ENCODE measurements at places on chromosomes 2 and 18. TPM values are rescaled to one million over a fixed set of nuclear protein-coding genes. Genes with fewer than 3 reads are reported as not detected.

DNA sequence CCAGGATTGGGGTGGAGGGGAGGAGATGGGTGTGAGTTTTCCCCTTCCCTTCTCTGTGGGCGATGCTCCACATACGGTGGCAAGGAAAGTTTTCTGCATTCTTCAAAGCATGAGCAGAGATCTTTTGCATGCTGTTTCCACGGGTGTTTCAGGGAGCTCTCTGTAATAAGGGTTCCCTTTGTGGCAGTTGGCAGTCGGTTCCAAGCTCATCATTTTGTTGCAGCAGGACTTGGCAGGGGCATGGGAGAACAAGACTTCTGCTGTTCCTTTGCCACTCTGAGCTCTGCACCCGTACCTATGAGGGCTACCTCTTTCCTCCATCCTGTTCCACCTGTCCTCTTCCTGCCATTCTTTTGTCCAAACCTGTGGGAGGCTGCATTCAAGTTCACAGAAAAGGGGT lies 71.3 kb upstream of the SPRED2 start:
- no peaks in the 10 kb centered on the region for H3K36me3 ChIP-seq
- H3K4me1 ChIP-seq, result no peaks in the 10 kb centered on the region
- no peak overlapping the region for H3K4me3 ChIP-seq
- no peaks in the 10 kb centered on the region for H3K27me3 ChIP-seq

Gene CFAP65
- not detected for total RNA-seq

DNA sequence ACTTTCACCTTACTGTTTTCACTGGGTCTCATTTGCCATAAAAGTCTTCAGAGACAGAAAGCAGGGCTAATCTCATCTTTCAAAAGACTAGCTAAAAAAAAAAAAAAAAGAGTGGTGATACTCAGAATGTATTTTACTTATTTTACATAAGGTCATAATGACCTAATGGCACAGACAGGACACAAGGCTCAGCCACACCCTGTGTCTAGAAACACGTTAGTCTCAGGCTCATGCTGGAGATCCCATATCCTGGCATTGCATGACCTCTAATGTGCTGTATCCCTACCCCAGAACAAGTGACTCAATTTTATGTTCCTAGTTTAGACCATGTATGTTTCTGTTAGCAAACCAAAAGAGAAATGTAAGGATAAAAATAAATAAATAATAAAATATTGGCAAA lies 115.4 kb downstream of the SATB2 start:
- no peaks in the 10 kb centered on the region for H3K4me1 ChIP-seq
- H3K36me3 ChIP-seq, result peaks cover 5% of the 10 kb centered on the region
- H3K27me3 ChIP-seq, result no peaks in the 10 kb centered on the region
- no peak overlapping the region for H3K27ac ChIP-seq
- no peak overlapping the region for H3K4me3 ChIP-seq

GRCh38 chr2:17933256-17933655 lies 54.8 kb downstream of the KCNS3 start:
- H3K36me3 ChIP-seq, result no peaks in the 10 kb centered on the region
- no peak for DNase-seq
- H3K27me3 ChIP-seq, result no peaks in the 10 kb centered on the region
- no peak overlapping the region for H3K27ac ChIP-seq
- H3K4me1 ChIP-seq, result peaks cover 9% of the 10 kb centered on the region
- H3K4me3 ChIP-seq, result no peak overlapping the region

DNA sequence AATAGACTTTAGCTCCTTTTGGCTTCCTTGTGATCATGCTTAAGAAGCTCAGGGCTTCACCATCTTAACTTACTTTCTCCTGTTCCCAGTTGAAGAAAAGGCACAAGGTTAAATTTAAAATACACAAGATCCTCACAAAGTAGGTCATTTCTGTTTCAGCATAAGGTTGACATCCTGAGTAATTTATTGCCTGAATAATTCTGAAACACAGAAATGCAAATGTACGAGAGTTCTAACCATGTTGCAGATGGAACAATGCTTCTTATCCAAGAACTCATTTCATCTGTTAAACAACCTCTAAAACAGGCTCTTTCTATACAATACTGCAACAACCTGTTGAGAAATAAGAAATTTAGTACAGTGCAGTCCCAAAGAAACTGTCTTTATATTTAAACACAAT lies 395.2 kb downstream of the BCL11A start:
- H3K4me1 ChIP-seq, result no peaks in the 10 kb centered on the region
- H3K4me3 ChIP-seq, result no peak overlapping the region
- no peaks in the 10 kb centered on the region for H3K36me3 ChIP-seq
- no peak overlapping the region for H3K27ac ChIP-seq

Gene DPYSL5
- not detected for total RNA-seq

GRCh38 chr2:149908726-149909683 lies 321.4 kb upstream of the MMADHC start:
- H3K36me3 ChIP-seq, result no peaks in the 10 kb centered on the region
- H3K4me1 ChIP-seq, result peaks cover 13% of the 10 kb centered on the region
- H3K4me3 ChIP-seq, result no peak overlapping the region
- no peak overlapping the region for H3K27ac ChIP-seq
- H3K27me3 ChIP-seq, result no peaks in the 10 kb centered on the region

- DNase-seq, result no peak
- H3K4me3 ChIP-seq, result no peak overlapping the region
- H3K27ac ChIP-seq, result no peak overlapping the region
- no peaks in the 10 kb centered on the region for H3K4me1 ChIP-seq
Observed at GRCh38 chr2:30503007-30503694, 56.1 kb downstream of the LCLAT1 start.

All from SJSA1 (cell line).